Glomerular endothelial cell (primary cell): ENCODE measurements at places on chromosomes 13 and 19.

DNA sequence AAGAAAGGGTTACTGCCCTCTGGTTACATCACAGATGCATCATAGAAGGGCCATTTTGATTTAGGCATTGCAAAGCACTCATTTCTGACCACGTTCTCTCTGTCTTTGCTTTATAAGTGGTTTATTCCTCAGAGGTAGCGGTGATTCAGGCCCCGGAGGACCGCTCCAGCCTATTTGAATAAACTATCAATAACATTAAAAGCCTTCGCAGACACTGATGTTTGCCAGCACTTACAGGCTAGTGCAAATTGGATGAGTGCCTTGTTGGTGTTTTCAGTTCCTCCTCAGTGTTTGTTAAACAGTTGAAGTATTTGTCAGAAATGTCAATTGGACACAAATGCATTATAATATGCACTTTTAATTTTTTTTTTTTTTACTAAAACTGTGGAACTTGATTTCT is 120.2 kb downstream of the RXFP2 start:
- no peak for DNase-seq

DNA sequence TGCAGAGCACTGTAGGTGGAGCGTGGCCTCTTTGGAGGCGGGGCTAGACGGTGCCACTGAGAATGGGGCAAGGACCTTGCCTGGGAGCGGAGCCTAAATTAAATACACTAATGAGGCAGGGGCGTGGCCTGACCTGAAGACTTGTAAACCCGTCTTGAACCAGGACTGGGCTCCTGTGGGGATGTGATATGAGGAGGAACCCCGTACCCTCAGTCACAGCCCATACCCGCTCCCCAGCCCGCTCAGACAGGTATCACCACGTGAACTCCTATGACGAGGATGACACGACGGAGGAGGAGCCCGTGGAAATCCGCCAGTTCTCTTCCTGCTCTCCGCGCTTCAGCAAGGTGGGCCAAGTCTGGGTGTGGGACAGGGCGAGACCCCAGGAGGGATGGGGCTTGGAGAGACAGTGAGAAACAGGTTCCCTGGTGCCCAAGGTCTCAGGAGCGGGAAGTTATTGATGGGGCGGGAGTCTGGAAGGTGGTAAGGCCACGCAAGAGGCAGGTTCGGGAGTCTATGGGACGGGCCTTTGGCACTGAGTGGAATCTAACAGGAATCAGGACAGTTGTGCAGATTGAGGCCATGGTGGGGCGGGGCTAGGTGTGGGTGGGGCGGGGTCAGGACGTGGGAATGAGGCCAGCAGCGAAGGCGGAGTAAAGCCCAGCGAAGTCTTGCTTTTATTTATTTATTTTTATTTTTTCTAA is 14.7 kb downstream of the DNASE2 start:
- DNase-seq, result no peak

- DNase-seq, result no peak
Observed at GRCh38 chr19:2727640-2727944, 6.4 kb upstream of the DIRAS1 start.

DNA sequence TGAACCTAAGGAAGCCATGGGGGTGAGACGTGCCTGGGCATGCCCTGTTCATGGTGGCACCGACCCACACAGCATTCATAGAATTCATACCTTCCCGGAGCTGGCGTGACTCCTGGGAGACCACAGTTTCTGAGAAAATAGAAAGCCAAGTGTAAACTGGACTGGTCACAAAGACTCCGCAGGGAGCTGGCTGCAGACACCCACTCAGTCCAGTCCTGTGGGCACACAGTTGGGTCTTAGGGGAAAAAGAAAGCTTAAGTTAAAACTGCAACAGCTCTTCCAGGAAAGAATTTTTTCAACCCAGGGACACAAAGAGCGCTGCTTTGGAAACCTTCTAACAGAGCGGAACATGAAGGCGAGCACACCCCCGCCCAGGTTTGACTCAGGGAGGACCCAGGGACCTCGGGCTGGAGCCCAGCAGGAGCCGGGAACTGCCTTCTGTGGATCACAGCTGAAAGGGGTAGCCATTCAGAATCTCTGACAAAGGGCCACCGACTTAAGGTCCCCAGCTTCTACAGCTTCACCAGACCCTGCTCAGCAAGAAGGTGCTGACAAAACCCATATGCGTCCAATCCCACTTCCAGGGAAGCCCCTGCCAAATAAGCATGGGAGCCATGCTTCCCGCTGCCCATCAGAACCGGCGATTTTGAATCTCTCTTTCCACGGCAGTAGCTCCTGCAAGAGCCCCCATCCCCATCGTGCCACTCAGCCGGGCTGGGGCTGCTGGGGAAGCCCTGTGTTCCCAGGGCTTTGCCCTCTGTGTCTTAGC is 183.7 kb downstream of the COL4A1 start:
- DNase-seq, result no peak

- DNase-seq, result no peak
Observed at GRCh38 chr19:53545271-53546065, 7.5 kb downstream of the ZNF331 start.

- no peak for DNase-seq
Observed at GRCh38 chr13:43373400-43373799, 350.0 kb downstream of the DNAJC15 start.

GRCh38 chr13:54852831-54853230 is 1824.2 kb downstream of the OLFM4 start:
- no peak for DNase-seq

GRCh38 chr19:1451916-1452801 is 2.2 kb downstream of the APC2 start:
- DNase-seq, result no peak

DNA sequence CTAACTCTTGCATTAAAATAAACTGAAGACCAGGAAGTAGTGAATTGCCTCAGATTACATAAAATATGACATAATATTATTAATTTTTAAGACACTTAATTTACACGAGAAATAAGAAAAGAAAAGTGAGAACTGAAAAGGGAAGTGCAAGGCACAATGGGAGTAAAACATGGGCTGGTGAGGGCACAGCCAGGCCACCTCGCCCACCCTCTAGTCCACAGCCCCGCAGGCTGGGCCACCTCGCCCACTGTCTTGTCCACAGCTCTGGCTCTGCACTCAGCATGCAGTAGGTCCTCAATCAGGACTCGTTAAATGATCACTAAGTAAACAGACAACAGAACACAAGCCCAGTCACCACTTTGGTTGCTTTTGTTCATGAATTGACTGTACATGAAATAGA is 67.8 kb upstream of the ARHGEF7 start:
- no peak for DNase-seq

- no peak for DNase-seq
Observed at GRCh38 chr13:67855741-67856238, 625.7 kb upstream of the PCDH9 start.

- no peak for DNase-seq
Observed at GRCh38 chr13:110907301-110907700, 7.6 kb downstream of the ANKRD10 start.

GRCh38 chr13:31049833-31050232 is 111.9 kb downstream of the HSPH1 start:
- DNase-seq, result no peak

DNA sequence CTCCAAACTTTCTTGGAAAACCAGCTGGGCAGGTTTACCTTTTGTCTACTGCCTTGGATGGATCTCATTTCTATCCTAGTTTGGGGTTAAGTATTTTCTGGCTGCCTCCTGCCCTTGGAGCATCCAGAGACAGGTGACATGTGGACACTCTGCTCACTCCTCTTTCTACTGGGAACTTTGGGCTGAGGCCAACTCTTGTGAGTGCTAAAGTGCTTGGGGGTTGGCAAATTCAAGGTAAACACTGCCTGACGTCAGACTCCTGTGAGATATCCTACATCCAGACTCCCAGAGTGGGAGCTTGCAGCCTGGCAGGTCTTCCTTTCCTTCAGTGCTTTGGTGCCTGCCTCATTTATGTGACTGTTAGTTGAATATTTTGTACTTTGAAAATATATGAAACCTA is 388.1 kb downstream of the KCNRG start:
- no peak for DNase-seq

DNA sequence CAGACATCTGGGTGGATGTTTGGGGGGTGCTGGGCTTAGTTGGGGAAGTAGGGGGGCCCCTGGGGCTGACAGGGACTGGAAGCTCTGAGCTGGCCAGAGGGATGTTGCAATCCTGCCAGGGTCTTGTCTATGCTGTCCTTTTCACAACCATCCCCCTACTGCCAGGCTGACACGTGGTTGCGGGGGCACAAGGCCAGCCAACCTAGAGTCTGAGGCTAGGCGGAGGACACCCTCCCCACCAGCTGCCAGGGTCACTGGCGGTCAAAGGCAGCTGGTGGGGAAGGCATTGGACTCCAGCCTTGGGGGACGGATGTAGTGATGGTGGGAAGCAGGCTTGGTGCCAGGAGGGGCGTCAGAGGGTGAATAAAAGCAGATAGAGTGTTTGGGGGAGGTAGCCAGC is 1.6 kb upstream of the APOC1 start:
- DNase-seq, result no peak

DNA sequence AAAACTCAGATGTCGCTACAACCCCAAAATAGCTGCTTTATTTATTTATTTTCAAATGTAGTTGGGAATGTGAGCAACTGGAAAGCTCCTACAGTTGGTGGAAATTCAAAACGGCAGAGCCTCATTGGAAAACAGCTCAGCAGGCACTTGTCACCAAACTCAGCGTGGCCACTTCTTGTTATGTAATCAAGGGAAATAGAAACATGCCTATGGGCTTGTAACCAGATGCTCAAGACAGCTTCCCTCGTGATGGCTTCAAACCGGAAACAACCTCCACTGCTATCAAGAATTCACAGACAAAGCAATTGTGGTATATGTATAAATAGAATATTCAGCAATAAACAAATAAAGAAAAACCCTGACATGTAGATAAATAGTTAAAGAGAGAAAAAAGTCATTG is 627.8 kb upstream of the SLC10A2 start:
- DNase-seq, result no peak

DNA sequence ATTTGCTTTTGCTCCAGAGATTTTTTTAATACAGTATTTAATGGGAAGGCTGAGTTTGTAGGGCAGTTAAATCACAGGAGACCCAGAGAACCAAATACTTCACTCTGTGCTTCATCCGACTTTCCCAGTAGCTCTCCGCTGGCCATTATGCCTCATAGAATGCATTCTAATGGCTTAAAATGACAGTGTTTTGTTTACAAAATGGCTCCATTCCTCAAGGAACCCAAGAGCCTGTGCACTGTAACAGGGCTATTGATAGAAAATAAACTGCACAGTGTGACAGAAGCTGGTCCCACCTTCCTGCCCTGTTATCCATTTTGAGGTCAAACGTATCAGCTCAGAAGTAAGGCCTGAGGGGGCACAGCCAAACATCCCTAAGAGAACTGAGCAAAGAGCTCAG is 136.5 kb downstream of the RAP2A start:
- no peak for DNase-seq

DNA sequence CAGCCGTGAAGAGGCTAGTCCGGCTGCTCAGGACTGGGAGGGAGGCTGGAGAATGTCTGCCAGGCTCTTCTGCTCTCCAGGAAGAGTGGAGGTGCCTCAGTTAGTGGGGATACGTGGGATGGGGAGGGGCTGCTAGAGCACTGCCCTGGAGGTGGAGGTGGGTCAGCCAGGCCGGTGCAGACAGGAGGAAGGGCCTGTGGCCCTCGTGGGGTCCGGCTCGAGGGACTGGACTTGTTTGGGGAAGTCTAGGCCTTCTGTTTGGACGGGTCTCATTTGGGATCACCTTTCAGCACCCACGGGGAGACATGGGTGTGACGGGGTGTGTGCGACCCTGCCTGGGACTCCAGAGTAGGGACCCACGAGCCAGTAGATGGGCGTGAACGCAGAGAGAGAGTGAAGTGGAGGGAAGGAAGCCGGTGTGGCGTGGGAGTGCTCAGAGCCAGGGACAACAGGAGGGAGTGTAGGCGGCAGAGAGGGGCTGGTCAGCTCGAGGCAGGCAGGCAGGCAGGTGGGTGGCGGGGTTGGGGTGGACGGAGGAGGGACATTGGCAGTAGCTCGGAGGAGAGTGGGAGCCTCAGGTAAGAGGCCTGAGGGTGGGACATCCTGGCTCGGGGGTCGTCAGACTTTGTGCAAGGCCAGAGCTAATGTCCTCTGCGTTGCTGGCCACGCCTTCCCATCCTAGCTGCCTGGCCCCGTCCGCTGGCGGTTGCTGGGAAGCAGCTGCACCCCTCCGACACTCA is 11.5 kb downstream of the EPN1 start:
- no peak for DNase-seq

DNA sequence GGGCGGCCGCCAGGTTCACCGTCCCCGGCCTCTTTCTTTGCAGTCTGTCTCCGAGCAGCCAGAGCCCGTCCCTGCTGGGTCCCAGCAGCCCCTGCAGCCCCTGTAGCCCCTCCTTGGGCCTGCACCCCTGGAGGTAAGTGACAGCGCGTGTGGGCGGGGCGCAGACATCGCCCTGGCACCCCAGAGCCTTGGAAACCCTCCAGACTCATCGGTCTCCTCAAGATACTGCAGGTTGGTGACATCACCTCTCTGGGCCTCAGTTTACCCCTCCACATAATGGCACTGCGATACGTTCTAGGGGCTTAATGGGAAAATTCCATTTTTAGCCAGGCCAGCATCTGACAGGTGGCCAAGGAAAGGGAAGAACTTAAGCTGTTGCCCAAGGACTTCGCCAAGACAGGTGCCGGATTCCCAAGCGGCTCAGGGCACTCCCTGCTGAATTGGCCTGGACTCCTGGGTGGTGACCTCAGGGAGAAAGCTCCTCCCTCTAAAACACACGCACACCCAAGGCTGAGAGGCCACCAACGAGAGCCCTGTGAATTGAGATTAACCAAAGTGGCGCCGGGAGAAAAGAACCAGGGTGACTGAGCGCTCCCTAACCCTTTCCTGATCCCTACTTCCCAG is 13.1 kb downstream of the MAST3 start:
- DNase-seq, result no peak

GRCh38 chr13:32391101-32391619 is 36.8 kb downstream of the N4BP2L1 start:
- DNase-seq, result no peak

DNA sequence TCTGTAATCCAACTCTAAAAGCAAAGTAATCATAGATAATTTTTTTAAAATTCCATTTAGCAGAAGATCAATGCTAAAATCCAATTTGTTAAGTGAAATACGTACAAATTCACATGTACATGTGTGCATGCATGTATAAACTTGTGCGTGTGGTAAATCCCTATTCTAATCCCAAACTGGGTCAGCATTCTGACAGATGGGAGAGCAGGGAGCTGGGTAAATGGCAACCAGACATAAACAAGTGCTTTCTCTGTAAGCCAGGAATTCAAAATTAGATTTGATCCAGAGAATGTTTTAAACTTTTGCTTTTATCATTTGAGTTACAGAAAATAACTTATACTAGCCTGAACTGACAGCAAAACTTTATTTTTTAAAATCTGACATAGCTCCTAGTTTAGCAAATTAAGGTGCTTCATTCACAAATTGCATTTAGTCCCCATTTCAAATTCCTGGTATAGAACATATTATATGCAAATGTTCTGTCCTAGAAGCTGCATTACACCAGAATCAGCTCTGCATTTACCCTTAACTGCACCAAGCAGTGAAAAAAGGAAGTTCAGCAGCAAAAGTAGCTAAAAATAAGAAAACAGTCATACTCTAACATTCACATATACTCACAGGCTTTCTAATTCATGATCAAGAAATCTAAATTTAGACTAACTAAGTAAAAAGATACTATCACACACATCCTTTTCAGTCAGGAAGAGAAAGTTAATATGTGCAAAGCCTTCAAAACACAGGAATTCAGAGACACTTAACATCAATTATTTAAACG is 32.6 kb downstream of the UBL3 start:
- DNase-seq, result no peak

- no peak for DNase-seq
Observed at GRCh38 chr19:13835791-13836723, 40.8 kb downstream of the ZSWIM4 start.
